Muscle of arm (tissue), 14 donors: ENCODE measurements at places on chromosomes 5 and 9. TPM values are rescaled to one million over a fixed set of nuclear protein-coding genes. Genes with fewer than 3 reads are reported as not detected.

The REEP2 gene
- 25.8 TPM for polyA plus RNA-seq

The TEX48 gene
- polyA plus RNA-seq = not detected

DNA sequence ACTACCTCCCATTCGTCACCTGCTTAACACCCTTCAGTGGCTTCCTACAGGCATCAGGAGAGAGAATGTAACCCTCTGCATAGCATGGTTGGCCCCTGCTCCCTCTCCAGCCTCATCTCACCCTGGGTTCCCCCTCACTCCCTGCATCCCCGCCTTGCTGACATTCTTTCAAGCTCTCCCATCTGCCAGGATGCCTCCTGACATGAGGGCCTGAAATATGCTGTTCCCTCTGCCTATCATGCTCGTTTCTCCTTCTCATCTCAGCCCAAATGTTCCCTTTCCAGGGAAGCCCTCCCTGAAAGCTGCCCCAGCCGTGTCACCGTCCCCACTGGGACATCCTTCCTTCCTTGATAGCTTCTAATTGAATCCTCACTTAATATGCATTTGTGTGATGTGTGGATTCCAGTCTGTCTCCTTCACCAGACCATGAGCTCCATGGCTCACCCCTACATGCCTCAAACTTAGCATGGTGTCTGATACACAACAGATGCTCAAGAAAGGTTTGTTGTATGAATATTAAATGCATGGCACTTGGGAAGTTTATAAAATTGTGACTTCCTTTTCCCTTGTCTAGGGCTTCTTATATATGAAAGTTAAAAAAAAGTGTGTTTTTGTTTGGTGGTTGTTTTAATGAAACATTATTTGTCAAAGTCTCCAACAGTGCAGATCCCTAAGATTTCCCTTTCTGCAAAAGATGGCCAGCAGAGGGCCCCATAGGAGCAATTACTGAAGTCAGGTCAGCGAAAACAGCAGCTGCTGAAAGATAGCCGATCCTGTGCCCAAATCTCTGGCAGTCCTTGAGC lies 7.3 kb upstream of the C5orf58 start:
- DNase-seq = peak; percentile 83

GRCh38 chr9:122091682-122092592 lies 1.2 kb downstream of the TTLL11 start:
- no peak for DNase-seq

GRCh38 chr9:71766663-71767062 lies 1.6 kb downstream of the CEMIP2 start:
- no peak for DNase-seq
